ENCODE measurements at places on chromosomes 16 and 17.

GRCh38 chr17:41428591-41429291 lies 4.4 kb upstream of the KRT37 start:
- no peak for DNase-seq

DNA sequence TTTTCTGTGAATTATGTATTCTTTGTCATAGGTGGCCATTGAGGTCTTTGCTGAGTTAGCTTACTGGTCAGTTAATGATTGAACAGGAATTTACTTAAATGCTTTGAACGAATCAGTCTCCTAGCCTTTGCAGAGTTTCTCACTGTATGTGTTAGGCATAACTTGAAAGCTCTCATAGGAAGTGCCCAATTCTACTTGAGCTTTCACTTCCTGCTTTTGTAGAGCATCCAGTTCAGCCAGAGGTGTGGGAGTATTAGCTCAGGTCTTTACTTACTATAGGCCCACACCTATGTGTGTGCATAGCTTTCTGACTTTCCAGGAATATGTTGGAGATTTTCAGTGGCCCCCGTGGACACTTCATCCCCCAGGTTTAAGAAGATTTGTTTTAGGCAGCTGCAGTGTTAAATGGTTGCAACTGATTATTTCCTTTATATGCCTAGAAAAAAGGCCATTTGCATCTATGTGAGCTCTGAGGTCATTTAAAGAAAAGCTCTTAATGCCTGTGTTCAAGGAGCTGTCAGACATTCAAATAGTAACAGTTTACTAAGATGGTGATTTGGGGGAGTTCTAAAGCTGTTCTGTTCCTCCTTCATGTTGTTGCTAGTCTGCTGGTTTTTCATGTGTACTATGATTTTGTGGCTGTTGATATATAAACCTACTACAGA lies 62.3 kb downstream of the PHKB start:
- no peak for DNase-seq

DNA sequence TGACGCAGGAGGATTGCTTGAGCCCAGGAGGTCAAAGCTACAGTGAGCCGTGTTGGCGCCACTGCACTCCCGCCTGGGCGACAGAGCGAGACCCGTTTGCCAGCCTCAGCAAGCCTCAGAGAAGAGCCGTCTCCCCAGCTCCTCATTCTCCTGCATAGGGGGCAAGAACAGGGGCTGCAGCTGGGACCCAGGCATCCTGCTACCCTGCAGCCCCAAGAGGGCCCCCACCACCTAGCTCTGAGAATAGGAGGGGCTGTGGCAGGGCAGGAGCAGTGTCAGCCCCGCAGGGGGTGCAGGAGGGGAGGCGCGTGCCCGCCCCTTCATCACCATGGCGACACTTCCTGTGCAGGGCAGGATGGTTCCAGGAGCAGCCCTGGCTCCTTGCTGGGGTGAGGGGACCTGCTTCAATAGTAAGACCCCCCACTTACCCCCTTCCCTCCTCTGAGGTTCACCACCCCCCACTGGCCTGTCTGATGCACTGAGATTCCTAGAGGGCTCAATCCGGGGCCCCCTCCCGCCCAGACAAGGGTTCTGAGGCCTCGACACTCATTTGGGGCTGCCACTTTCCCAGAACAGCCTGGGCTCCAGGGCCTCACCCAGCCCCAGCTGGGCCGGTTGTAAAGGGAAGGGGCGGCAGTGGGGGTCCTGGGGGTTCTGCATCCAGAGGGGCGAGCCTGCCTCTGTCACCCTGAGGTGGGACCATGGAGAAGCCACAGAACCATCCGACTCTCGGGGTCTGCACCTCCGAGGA lies 20.2 kb downstream of the VASN start:
- no peak for DNase-seq

DNA sequence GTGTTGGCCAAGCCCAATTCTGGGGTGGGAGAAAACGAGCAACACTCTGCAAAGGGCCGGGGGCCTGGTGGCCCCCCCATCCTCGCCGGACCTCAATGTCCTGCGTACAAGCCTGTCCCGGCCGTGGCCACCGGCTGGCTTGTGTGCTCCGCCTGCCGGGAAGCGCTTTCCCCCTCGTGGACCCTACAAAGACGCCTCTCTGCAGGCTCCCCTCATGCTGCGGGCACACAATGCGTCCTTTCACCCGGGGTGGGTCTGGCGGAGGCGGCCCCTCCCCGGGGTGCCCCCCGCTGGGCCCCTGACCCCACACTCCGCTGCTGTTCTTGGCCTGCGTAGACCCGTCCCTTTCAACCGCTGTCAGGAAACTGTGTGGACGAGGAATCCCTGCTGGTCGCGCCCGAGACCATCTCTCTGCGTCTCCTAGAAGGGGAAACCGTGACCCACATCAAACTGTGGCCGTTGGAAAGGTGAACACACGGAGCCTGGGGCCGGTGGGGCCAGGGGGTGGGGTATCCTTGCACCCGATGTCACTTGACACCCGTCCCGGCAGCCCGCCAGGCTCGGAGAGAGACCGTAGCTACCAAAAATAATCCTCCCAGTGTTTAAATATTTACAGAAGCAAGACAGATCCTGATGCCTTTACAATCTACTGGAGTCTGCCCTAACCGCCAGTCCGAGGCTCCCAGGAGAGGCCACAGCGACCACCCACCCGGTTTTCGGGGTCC lies 43.6 kb downstream of the TBC1D16 start:
- DNase-seq: no peak

DNA sequence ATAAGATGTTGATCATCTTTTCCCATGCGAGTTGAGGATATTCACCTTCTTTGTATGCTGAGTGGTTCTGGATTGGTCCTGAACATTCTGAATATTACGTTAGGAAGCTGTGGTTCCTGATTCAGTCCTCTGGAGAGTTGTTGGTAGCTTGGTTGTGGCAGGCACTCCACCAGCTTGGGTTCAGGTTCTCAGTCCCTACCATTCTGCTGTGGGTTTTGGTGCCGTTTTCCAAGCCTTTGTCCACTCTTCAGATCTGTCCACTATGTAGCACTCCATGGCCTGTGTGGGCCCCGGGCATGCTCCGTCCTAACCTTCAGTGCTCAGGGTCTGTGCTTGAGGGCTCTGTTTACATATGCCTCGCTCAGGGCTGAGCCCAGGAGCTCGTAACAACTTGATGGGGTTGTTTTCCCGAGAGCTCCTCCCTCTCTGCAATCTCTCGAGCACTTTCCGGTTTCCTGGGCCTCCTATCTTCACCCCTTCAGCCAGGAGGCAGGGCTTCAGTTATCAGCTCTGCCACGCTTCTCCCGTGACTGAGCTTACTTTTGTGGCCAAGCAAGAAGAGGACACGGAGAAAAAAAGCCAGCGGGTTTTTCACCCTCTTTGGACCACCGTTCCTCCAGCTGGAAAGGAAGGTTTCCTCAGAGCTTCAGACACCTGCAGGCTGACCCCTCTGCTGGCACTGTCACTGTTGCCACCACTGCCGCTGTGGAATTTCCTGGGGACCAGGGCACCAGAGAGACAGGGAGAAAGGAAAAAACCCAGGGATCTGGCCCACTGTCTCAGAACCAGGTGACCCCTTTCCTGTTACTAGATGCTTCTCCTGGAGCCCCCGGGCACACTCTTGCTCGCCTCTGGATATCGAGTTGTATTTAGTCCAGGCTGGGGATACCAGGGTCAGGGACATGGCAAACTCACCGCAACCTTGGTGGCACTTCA lies 19.6 kb downstream of the KIAA0513 start:
- no peak for DNase-seq

DNA sequence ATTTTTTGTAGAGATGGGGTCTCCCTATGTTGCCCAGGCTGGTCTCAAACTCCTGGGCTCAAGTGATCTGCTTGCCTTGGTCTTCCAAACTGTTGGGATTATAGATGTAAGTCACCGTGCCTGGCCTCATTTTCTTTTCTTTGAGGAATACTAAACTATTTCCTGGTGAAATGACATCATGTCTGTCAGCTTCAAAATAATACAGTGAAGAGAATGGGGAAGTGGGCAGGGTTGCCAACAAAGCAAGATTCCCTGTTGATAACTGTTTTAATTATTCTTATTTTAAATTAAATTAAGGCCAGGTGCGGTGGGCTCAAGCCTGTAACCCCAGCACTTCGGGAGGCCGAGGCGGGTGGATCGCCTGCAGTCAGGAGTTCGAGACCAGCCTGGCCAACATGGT lies 21.1 kb downstream of the PIPOX start:
- no peak for DNase-seq

DNA sequence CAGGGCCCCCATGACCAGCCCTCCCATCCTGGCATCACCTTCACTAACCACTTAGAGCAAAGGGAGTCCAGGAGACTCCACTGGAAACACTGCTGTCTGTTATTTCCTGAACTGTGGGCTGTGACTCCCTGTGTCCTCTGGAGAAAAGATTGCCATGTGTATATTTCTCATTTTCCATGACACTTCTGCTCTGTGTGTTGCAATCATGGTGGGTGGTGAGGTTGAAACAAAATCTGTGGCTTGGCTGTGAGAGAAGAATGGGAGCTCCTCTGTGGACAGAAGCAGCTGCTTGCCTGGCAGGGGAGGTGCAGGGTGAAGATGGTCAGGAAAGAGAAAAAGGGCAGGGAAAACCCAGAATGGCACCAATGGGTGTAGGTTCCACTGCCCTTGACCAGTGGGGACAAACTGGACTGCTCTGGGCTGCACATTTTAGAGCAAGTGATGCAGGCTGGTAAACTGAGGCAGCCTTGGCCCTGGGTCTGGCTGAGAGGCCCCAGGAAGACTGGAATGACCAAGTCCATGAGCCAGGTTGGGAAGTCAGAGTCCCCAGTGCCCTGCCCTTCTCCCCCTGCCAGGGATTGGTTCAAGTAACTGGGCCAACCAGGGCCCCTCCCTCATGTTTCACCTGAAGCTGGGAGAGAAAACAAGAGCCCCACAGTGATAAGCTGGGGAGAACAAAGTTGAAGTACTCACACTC lies 314.3 kb downstream of the C16orf95 start:
- DNase-seq: no peak

GRCh38 chr17:81834831-81835267 lies at the start of gene PPP1R27:
PPP1R27 (minus strand) TSS chr17:81835050; CDS start chr17:81834953, 97 bp downstream.
- no peak for DNase-seq

- no peak for DNase-seq
Measured at GRCh38 chr16:27879601-27880247, 183.8 kb downstream of the GSG1L start.

- no peak for DNase-seq
Measured at GRCh38 chr16:10941127-10941933, 938 bp downstream of the DEXI start.

- DNase-seq: no peak
Measured at GRCh38 chr17:81099888-81100287, 64.9 kb downstream of the BAIAP2 start.

DNA sequence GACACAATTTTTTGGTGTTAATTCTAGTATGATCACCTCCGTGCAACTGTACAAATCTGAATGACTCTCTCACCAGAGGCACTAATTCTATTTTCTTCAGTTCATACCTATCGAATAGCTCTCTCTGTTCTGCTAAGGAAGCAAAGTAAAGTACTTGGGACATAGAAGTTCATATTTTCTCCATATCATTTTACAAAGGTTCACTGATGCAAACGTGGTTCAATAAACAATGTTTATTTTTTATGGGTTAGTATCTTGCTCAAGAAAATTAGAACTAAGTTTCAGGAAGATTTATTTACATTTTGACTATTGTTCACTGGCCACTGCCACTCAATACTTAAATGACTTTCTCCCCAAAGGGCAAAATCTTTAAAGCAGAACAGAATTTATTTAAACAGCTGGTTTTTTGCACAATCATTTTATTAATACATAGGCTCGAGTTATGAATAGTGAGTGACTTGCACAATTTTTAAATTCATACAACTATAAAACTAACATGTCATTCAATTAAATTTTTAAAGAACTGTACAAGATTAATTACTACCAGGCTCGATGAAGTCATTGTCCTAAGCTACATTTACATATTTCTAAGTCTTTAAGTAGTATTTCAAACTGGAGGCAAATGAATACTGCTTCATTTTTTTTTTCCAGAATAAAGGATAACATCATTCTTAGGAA lies 255.8 kb downstream of the C16orf95 start:
- DNase-seq: no peak

- no peak for DNase-seq
Measured at GRCh38 chr16:70685061-70685937, 554 bp downstream of the MTSS2 start.

DNA sequence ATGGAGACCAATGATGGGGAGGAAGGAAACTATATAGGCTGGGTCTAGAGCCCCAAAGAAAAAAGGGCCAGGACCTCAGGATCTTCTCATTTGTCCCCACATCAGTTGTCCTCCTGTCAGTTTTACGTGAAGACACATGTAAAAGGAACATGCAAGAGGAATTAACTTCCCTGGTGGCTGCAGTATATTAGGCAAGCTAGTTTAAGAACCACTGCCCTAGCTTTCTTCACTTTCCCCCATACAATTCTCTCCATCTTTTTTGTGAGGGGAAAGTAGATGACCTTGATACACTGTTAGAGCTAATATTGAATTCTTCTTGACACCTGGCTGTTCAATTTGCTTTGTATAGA lies 2.3 kb downstream of the MAP3K3 start:
- no peak for DNase-seq

DNA sequence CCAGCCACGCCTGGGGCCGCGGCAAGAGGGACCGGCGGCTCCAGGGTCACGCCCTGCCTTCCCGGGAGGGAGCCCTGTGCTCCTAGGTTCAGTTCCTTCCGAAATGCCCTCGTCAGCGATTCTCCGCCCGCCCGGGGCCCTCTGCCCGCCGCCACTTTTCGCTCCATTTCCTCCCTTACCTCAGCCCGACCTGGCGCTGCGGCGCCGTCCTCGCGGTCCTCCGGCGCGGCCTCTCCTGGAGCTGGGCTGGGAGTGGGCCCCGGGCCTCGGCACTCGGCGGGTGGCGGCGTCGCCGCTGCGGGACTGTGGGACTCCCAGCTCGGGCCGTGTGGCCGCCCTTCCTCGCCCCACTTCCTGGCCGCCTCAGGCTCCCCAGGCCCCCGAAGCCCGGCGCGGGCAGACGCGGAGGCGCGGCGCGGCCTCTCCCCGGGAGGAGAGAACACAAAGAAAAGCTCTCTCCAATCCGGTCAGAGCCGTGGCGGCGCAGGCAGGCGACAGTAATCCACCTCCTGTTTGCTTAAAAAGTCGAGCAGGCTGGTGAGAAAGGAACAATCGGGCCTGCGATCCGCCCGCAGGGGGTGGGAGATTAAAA lies 1.6 kb downstream of the BAHCC1 start:
- DNase-seq: no peak

DNA sequence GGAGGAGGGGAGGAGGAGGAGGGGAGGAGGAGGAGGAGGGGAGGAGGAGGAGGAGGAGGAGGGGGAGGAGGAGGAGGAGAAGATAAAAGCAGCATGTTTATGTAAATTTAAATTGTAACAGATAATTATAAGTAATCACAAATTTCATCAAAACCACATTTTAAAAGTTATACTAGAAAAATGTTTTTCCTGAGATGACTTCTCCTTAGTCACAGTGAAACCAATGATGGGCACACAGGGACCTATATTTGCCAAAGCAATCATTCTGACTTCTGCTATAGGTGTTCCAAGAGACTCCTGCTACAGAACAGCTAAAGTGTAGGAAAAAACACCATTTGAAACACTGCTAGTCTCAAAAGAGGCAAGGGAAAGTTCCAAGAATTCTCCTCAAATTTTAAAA lies 66.4 kb downstream of the CEP95 start:
- DNase-seq: no peak
